Mesenteric fat pad (tissue), 1 donor: ENCODE measurements at places on chromosomes 12 and 14.

- no peak for DNase-seq
Measured at GRCh38 chr14:64303471-64303917, 9.3 kb upstream of the ESR2 start.

GRCh38 chr12:109289551-109289950, 19.5 kb downstream of the FOXN4 start:
- DNase-seq: no peak

DNA sequence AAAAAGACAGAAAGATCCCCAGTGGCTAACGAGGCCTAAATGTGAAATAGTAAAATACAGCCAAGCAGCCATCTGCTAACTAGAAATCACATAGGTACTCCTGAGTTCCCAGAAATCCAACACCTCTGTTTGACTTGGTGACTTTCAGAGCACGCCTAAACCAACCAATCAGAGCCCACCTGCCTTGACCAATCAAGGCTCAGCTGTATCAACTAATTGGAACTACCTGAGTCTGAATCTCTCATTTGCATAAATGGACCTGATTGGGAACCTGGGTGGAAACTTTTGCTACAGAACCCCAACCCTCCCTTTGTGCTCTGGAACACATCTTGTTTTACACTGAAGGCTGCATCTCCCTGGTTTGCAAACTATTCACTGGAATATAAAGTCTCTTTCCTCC, 5.1 kb upstream of the TCL1B start:
- DNase-seq: no peak

GRCh38 chr14:82138431-82138830, 604.8 kb upstream of the SEL1L start:
- DNase-seq: no peak

GRCh38 chr12:98893675-98894411, 248.8 kb downstream of the APAF1 start:
- DNase-seq: no peak

DNA sequence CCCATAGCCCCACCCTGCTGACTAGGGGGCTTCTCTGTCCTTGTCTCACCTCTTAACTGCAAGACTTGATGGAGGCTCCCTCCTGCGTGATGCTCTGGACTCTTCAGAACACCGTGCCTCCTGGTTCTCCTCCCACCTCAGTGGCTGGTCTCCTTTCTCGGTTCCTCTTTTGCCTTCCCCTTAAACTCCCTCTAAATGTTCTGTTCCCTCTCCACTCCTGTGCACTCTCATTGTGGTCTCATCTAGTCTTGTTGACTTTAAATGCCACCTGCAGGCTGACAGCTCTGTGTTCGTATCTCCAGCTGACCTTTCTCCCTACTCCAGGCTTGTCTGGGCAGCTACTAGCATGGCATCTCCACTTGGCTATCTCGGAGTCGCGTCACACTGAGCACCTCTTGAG, 28.3 kb downstream of the DYNC1H1 start:
- no peak for DNase-seq

DNA sequence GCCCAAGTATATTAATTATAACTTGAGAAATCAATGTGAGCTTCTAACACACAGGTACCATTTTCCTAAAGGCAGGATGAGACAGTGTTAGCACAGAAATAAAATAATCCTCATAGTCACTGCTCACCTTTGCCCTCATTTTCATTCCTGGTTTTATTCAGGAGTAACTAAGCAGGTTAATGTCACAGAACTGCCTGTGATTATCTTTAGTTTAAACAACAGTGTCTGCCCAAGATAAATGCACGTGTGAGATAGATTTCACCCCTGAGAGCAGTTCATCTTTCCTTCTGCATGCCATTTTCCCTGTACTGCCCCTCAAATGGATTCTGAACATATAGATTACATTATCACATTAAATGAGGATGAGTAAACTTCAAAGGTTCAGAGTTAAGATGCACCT, 250.7 kb downstream of the RMST start:
- no peak for DNase-seq

DNA sequence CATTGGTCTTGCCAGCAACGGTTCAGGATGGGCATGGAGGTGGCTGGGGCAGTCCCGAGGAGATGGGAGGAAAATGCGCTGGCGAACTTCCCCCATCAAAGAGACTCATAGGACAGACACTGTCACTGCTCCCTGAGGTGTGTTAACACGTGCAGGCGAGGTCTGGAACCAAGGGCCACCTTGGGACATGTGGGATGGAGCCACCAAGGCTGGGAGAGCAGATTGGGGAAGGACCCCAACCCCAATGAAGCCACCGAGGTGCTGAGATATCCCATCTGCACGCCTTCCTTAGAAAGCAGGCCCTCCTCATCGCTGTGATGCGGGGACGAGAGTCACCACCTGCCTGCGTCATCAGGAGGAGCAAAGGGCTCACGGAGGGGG, 16.9 kb upstream of the BEGAIN start:
- peak; percentile 59 for DNase-seq

GRCh38 chr14:106879241-106879640, 1352.9 kb downstream of the TMEM121 start:
- DNase-seq: no peak

DNA sequence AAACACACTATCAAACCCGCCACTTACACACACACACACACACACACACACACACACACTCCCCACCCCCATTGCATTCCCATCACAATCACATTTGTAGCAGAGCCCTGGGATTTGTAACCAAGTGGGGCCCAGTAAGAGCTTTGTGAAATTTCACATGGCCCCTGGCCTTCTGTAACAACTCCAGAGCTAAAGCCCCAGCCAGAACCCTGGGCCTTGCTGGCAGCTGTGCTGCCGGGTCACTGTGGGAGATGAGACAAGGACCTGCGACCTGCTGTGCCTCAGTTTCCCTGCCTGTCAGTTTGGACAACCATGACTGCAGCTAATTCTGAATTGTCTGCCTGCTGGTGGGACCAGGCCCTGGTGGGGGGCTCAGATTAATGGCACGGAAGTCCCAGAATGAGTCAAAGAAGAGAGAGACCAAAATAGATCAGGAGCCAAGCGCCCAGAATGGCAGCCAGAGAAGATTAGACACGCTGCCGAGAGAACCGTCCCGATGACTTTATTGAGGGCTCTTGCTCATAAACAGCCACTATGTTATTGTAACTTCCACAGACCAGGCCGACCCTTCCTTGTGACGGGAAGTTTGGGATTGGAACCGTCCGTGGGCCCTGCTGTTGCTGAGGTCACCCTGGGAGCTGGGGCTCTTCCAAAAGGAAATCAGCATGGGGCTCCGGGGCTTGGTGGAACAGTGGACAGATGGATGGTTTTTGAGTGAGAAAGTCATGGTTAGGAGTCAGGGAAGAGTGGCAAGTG, 123.1 kb downstream of the ZFP36L1 start:
- peak; percentile 76 for DNase-seq
